Subcutaneous preadipocyte (primary cell): ENCODE measurements at places on chromosomes 5 and 9. TPM values are rescaled to one million over a fixed set of nuclear protein-coding genes. Genes with fewer than 3 reads are reported as not detected.

SLC34A1 gene
- not detected in 2 replicates for total RNA-seq

PCSK1 gene
- total RNA-seq, result 0.20 and 1.1 TPM in 2 replicates

NAIF1 gene
- total RNA-seq, result 7.3 and 8.2 TPM in 2 replicates

C5 gene
- total RNA-seq, result 4.4 and 5.1 TPM in 2 replicates

NFX1 gene
- total RNA-seq, result 27.2 and 36.2 TPM in 2 replicates

SV2C gene
- total RNA-seq, result not detected in 2 replicates

TIGD6 gene
- 6.2 and 6.3 TPM in 2 replicates for total RNA-seq

CARD9 gene
- 0.78 and 1.1 TPM in 2 replicates for total RNA-seq

ENG gene
- 31.6 and 40.7 TPM in 2 replicates for total RNA-seq
